Dermis microvascular lymphatic vessel endothelial cell (primary cell): ENCODE measurements at places on chromosomes 7 and 10.
A peak's percentile ranks its signal among the peaks of the same experiment; 100 is the strongest.

DNA sequence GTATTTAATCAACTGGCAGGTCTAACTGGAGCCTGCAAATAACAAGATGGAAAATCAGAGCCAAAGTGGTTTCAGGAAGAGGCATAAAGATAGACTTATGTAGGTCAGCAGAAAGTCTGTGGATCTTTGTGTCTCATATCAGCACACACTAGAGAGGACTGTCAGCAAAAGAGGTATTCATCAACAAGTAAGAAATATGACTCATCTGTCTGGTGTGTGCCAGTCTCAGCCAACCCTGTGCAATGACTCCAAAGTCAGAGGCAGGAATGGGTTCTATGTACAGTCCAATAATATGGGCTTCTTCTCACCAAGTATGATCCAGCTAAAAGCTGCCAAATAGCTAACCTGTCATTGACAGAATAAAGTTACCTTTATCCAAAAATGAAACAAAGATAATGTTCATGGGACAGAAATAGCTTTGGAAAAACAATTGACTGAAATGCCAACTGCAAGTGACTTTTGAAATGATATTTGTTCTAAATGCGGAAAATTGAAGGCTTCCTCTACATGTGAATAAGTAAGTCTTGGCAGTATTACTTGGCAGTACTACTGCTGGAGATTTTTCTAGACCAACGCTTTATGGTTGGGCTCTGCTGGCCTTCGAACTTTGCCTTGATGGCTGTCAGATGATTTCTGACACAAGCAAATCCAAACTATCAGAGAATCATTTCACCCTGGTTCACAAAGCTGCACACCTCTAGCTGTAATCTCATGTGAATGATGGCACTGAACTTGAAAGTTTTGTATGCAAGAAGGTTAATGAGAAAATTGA, 272.3 kb upstream of the SEMA3C start:
- no peak for DNase-seq

DNA sequence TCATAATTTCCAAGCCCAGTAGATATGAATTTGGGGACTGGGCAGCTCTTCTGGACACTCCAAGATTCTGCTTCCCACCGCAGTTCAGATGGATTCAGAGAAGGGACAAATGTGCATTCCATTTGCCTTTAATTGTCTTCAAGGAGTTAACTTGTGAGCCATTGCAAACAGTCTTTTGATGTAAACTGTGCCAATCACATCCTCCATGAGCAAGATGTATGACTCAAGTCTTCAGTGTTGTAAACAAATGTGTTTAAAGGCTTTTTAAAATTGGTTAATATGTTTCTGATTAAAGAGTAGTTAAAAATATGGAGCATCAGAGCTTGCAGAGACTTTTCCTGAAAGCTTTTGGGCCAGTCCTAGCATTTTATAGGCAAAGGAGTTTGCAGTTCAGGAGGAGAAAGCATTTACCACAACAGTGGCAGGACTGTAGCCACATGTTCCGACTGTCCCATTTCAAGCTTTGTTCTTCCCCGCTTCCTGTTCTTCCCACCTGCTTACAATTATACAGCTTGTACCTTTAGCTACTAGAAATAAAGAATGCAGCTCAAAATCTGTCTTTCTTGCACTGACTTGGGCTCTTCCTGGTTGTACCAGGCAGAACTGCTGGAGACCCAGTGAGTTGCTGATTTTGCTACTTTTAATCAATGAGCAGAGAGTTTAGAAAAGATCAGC, 6.2 kb downstream of the SLC18A2 start:
- no peak for DNase-seq

DNA sequence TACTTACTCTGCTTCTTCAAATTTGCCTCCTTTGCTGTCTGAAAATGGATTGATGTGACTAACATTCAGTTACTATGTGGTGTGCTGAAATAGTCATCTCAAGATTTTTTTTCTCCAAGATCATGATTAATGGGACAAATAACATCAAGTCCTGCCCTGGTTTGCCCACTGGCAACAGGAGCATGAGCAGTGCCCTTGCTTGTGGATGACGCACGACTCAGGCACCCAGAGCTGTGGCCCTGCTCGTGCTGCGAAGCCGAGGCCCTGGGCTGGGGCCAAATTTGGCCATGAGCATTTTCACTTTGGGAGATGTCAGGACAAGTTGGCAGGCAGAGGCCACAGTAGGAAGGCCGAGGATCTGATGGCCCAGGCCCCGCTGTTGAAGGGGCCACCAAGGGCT, 239.8 kb upstream of the IGFBP3 start:
- DNase-seq = no peak

GRCh38 chr7:132865366-132866143, 216.3 kb downstream of the CHCHD3 start:
- no peak for DNase-seq

DNA sequence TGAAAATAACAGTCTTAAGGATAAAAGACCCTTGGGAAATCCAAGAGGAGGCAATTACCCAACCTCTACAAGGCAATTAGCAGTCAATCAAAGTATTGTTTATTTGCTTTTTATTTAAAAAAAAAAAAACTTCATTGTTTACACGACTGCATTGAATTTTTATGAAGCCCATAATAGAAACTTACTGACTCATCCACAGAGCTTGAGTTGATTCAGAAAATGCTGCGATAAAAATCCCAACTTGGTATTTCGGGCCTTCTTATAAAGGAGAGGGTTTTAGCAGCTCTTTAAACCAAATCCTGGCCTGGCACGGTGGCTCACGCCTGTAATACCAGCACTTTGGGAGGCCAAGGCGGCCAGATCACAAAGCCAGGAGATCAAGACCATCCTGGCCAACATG, 69.2 kb upstream of the PALS2 start:
- no peak for DNase-seq

- no peak for DNase-seq
These were observed 96.1 kb downstream of the PDGFA start for GRCh38 chr7:423312-424260.

- no peak for DNase-seq
These were observed 51.7 kb downstream of the PROSER2 start for GRCh38 chr10:11874568-11875493.

- DNase-seq = no peak
These were observed 1.3 kb downstream of the FIGNL1 start for GRCh38 chr7:50448823-50449222.

DNA sequence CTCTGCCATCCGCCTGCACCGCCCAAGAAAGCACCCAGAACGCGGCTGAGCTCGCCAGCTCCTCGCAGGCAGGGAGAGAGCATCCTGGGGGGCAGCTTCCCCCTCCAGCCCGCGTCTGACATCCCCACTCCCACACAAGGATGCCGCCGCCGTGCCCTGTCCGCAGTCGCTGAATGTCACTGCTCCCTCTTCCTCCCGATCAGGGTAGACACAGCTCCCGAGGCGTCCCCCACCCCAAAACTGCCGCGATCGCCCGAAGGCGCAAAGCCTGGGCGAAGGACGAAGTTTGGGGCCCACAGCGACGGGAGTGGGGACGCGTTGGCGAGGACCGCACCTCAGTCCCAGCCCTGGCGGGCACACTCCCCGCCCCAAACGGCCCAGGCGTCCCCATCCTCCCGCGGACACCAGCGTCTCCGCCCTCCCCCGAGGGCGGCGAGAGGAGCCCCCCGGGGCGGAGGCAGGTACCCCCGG, 1.5 kb upstream of the KAT6B start:
- DNase-seq = peak; percentile 12

DNA sequence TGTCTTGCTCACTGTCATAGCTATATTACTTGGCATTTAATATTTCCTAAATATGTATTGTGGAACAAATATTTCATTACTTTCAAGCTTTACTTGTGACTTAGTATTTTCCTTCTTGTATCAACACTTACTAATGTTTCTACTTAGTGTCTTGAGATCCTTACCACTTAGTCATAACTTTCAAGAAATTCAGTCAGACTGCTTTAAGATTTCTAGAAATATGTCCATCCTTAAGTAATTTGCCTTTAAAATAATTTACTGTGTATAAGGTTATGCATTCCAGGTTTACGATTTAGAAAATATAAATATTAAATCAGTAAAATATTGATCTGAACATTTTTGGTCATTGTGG, 87.3 kb upstream of the CSTF2T start:
- DNase-seq = no peak

GRCh38 chr7:115015619-115016018, 93.7 kb downstream of the MDFIC start:
- no peak for DNase-seq

GRCh38 chr7:11478426-11478825, 353.6 kb downstream of the THSD7A start:
- no peak for DNase-seq

- DNase-seq = peak; percentile 62
These were observed 67.7 kb downstream of the TACR2 start for GRCh38 chr10:69348816-69349541.

DNA sequence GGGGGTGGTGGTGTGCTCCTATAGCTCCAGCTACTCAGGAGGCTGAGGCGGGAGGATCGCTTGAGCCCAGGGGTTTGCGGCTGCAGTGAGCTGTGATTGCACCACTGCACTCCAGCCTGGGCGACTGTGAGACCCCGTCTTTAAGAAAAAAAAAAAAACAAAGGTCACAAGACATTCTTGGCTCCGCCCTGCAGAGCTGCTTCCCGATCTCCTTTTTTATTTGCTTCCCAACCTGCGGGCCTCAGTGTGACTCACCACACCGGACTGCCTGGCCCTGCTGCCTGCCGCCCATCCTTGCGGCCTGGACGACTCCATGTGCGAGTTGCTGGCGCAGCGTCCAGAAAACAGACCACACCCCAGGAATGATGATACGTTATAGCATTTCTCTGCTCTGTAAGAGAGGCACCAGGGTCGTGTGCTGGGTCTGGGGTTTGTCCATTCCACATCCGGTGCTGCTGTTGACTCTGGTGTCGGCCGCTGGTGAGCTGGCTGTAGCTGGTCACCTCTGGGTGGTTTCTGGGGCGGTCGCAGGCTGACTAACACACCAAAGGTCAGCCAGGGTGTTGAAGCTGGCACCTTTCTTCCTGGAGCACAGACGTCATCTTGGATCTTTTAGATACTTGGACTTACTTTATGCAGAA, 123.6 kb downstream of the TCF7L2 start:
- DNase-seq = peak; percentile 93

GRCh38 chr7:139394540-139394939, 34.8 kb downstream of the LUC7L2 start:
- DNase-seq = no peak

- no peak for DNase-seq
These were observed 33.2 kb upstream of the MKRN1 start for GRCh38 chr7:140512317-140513000.

- DNase-seq = no peak
These were observed 19.5 kb downstream of the RBM33 start for GRCh38 chr7:155663937-155664336.

GRCh38 chr7:156318426-156318825, 322.1 kb upstream of the RNF32 start:
- no peak for DNase-seq

DNA sequence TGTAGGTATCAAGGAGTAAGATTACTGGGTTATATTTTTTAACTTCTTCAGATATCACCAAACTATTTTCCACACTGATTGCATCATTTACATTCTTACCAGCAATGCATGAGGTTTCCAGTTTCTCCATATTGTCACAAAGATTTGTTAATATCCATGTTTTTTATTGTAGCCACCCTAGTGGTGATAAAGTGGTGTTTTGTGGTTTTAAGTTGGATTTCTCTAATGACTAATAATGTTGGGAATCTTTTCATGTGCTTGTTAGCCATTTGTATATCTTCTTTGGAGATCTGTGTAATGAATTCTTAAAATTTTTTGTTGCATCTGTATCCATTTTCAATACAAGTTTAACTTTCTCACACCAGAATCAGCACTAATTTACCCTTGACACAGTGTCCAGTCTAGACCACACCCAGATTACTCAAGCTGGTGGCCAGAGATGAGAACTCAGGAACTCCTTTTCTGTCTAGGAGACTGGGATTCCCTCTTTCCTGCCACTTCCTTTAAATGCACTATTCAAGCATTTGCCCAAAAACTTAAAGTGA, 67.0 kb upstream of the PLXDC2 start:
- DNase-seq = no peak

DNA sequence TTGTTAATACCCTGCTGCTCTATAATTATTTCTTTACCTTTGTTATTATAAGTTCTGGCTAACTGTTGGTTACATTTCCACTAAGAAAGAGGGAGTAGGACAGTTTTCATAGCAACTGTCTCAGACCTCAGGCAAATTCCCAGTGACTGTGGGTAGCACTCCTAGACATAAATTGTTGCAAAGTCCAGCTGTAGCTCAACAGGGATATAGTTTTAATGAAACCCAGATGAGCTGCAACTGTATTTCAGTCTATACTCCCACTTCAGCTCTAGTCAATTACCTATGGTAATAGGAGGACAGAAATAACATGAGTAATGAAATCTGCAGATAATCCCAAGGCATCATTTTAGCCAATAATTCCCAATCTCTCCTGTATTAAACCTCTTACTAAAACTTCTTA, 103.0 kb upstream of the SEMA3A start:
- DNase-seq = no peak

DNA sequence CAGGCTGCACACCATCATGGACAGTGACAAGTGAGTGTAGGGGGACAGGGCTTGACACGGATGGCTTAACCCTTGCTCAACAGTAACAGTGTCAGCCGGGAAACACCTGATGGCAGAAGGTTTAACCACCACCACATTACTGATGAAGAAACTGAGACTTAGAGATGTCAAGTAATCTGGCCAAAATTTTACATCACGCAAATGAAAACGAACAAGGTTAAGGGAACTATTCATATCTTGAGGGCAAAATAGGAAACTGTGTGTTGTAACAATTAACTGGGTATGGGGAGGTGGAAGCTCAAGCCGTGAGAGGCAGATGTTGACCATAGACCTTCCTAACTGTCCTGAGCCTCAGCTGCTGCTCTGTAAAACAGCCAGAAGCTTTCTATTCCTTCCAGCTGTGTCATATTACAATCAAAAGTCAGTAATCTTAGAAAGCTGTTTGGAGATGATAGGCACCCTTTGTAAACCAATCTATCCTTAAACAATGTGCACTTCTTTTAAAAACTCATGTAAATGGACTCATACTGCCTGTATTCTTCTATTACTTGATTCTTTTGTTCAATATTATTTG, 68.4 kb downstream of the ABCC2 start:
- no peak for DNase-seq

- no peak for DNase-seq
These were observed 133.3 kb downstream of the VPS41 start for GRCh38 chr7:38775506-38776175.
